Coronary artery (tissue), 2 donors: ENCODE measurements at places on chromosomes 7 and 10.
A peak's percentile ranks its signal among the peaks of the same experiment; 100 is the strongest.

DNA sequence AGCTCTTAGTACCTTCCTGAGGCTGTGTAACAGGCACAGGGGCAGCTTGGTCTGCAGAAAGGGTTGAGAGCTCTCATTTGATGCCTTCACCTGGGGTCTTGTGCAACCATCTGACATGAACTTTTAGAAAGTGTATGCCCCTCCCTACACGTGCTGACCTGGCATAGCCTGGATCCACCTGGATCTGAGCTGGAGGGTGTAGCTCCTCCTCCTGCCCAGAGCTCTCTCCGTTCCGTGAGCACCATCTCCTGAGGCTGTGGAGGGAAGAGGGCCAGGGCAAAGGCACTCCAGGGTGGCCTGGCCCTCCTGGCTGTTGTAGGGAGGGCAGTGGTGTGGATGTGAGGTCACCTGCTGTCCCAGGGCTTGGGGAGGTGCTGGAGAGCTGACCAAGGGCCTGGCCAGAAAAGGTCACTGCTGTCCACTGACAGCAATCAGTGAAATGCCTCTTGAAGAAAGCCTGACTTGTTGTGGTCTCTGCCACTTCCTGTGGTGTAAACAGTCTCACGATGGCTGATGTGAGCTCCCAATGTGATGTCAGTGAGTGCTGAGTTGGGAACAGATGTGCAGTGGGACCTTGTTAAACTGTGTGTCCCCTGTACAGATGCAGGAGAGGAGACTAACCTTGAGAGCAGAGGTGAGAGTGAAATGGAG, 23.0 kb downstream of the AMZ1 start:
- DNase-seq = no peak

- no peak for DNase-seq
These were observed 41.6 kb upstream of the SDHAF3 start for GRCh38 chr7:97075928-97076327.

DNA sequence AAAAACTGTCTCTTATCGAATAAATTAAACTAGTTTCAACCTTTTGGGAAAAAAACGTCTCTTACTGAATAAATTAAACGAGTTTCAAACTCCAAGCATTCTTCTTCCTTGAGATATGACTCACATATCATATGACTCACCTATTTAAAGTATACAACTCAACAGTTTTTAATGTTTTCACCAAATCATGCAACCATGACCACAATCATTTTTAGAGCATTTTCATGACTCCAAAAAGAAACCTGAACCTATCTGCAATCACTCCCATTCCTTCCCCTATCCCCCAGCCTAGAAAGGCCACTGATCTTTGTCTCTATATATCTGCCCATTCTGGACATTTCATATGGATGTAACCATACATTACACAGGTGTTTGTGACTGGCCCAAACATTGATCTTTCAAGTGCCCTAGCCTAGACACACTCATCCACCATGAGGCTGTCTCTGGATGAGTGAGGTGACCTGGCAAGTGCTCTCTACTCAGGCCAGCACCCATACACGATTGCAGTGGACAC, 115.3 kb downstream of the PIP4K2A start:
- no peak for DNase-seq

- no peak for DNase-seq
These were observed 80.2 kb upstream of the CACNB2 start for GRCh38 chr10:18059826-18060559.

GRCh38 chr10:111473361-111473760, 396.5 kb downstream of the ADRA2A start:
- no peak for DNase-seq

DNA sequence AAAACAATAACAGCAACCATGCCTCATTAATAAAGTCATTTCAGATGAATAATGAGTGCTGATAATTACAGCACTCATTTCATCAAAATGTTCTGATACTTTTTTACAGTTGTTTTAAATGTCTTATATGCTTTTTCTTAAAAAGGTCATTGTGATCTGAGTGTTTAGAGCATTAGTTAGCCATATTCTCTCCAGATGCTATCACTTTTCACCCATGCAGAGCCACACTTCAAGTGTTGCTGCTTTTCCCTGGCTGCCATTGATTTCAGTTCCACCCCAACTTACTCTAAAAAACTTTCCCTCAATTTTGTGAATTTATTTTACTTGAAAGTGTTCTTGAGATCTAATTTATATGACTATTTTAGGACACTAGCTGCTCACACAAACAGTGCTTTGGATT, 41.8 kb downstream of the NUP205 start:
- no peak for DNase-seq

DNA sequence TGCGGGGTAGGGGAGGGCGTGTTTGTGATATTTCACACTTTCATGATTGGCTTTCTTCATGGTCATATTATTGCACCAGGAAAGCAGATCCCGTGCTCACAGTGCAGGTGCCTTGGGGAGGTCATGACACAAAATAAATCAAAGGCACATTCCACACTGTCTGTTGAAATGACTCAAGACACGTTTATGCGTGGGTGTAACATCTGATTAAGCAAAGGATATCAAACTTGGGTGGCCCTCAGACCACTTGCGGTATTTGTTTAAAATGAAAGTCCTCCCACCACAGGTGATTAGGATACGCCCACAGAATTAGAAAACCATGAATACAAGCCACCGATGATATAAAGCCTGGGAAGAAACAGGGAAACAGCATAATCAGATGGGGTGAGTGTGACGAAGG, 51.1 kb downstream of the SVIL start:
- no peak for DNase-seq

- DNase-seq = no peak
These were observed 102.4 kb downstream of the SMURF1 start for GRCh38 chr7:99041526-99041925.

GRCh38 chr7:153027210-153027609, 267.7 kb downstream of the ACTR3B start:
- DNase-seq = peak; percentile 43

GRCh38 chr7:95630702-95631458, 34.6 kb upstream of the PDK4 start:
- DNase-seq = no peak

- no peak for DNase-seq
These were observed 127.4 kb upstream of the FAM20C start for GRCh38 chr7:64916-65341.

GRCh38 chr7:68246189-68246633, 1249.6 kb downstream of the TYW1 start:
- no peak for DNase-seq

DNA sequence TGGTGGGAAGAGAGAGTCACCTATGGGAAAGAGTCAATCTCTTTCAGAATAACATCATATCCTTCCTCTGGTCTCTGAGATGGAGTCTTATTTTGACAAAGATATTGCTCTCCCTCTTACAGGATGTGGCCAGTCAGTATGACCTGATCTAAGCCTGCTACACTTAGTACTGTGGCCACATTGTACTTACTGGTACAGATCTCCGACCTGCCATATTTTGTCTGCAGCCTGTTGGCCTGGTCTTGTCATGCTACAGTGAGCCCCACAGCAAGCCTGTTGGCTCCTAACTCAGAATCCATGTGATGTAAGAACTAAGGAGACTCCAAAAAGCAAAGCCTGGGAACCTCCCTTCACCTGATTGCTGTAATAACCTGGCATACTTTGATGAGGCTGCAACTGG, 377.8 kb downstream of the SFMBT2 start:
- DNase-seq = no peak

GRCh38 chr7:156145184-156145583, 332.9 kb upstream of the SHH start:
- DNase-seq = no peak

DNA sequence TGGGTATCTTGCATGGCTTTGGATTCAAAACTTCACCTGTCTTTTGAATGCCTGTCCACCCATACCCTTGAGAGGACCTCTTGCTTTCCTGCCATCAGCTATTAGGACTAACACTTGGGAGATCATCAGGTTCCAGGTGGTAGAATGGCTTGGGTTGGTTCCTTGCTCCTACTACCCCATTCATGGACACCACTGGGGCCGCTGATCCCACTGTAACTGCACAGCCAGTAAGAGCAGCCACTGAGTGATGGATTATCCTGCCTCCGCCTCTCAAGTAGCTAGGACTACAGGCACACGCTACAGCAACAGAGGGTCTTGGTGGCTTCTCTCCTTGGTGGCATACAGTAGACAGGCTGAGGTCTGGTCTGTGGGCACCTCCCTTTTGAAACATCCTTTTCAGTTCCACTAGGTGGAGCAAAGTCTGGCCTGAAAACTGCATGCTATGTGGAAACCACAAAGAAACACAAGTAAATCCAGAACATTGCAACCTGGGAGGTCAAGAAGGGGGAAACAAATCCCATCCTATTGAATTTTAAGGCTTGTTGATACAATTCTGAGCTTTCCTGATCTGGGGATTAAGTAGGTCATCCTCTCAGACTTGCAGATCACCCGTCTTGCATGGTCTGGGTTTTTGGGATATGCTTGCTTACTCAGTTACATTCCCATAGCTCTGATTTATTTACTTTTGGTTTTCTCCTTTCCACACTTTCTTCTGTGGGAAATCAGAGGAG, 9.4 kb downstream of the WBP1L start:
- DNase-seq = no peak

DNA sequence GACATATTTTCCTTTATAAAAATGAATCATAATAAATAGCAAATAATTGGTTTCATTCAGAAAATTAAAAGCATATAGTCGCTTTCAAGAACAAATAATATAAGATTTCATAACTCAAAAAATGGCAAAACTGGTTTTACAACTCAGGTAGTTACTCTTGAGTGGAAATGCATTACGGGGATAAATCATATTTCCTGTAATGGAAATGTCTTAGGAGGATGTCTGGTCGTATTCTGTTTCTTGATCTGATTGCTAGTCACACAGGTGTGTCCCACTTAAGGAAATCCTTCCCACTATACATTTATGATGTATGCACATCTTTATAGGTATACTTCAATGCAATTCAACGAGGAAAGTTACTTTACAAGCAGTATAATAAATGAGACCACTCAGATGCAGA, 20.7 kb downstream of the NRAP start:
- DNase-seq = no peak
